ENCODE measurements at places on chromosomes 16 and 17.

- DNase-seq, result no peak
These were observed 678 bp upstream of the AKAP10 start for GRCh38 chr17:19978209-19978802.

DNA sequence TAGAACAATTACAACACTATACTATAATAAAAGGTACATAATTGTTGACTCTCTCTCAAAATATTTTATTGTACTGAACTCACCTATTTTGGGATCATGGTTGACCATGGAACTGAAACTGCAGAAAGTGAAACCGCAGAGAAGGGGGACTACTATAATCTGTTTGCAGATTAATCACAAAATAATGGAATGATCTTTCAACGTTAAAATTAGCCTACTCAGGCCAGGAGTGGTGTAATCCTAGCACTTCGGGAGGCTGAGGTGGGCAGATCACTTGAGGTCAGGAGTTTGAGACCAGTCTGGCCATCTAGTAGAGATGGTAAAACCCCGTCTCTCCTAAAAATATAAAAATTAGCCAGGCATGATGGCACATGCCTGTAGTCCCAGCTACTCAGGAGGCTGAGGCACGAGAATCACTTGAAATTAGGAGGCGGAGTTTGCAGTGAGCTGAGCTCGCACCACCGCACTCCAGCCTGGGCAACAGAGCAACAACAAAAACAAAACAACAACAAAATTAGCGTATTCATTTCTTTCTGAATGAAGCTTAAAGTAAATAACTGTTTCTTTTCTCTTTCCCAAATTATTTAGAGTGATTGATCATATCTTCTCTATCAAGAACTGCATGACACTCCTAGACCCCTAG lies 45.6 kb downstream of the IKZF3 start:
- DNase-seq, result no peak

DNA sequence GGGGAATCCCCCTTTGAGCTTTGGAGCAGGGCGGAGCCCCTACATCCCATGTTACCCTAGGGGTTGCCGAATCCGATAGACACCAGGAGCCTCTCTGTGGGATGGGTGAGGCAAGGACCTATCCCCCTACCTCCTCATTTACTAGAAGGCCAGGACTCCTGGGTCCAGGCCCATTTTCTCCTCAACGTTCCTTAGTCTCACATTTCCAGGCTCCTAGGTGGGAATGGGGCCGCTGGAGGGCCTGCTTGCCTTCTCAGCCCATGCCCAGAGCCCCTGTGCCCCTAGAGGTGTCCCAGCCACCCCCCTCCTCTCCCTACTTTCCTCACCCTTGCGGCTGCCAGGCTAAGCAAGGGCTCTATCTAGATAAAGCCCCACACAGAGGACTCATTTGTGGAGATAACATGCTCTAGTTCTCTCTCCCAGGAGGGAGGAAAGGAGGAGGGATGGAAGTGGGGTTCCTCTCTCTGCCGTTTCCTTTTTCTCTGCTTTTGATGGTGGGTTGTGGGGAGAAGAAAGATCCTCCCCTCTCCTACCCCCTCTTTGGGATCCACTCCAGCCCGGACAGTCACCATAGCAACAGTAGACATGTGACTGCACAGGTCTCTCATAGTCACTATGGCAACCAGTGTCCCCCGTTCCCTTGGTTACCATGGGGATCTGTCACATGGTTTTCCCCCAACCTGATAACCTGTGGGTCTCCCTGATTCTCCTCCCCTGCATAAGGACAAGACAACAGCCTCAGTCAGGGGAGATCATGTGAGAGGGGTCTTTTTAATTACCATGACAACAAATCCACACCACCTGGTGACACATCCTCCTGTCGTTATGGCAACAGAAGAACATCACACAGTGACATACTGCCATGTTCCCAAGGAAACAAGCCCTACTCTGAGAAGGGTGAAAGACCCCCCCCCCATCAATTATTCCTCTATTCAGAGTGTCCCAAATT lies 5.2 kb downstream of the CACNA1G start:
- DNase-seq, result no peak

GRCh38 chr17:70207184-70207583 lies 37.9 kb downstream of the KCNJ2 start:
- DNase-seq, result no peak

GRCh38 chr17:40062329-40063186 lies at the start of gene THRA:
Gene THRA (plus strand): TSS chr17:40062965. CDS start chr17:40074489, 11,524 bp downstream.
- DNase-seq, result peak; percentile 38

- no peak for DNase-seq
These were observed 1.1 kb downstream of the NOXO1 start for GRCh38 chr16:1980030-1980769.

- DNase-seq, result no peak
These were observed 3.0 kb downstream of the NTAN1 start for GRCh38 chr16:15052747-15053476.

- DNase-seq, result no peak
These were observed 642.7 kb downstream of the HS3ST4 start for GRCh38 chr16:26334218-26335111.

DNA sequence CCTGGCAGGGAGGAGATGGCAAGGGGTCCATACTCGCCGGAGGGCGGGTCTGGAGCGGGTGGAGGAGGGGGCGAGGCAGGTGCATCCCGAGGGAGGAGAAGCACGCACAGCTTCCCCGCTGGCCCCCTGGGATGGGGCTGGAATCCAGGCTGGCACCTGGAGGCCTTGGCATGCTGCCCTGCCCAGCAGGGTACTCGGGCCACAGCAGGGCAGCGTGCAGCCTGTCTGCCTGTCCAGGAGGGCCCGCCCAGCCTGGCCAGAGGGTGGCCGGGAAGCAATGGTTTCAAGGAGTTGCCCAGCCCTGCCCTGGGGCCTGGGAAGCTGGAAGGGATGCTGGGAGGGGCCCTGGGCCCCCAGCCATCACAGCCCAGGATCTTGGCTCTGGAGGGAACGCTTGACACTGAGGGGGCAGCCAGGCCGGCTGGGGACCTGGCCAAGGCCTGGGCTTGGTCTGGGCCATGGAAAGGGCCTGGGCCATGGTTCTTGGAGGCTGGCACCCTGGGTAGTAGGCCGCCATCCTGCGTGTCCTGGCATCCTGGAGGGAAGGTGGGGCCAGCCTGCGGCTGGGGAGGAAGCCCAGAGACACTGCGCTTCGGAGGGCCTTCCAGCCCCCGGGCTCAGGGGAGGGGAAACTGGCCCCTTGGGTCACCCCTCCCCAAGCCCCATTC lies 1.1 kb downstream of the GLIS2 start:
- DNase-seq, result no peak

GRCh38 chr17:63420868-63421680 lies 25.0 kb downstream of the CYB561 start:
- no peak for DNase-seq

DNA sequence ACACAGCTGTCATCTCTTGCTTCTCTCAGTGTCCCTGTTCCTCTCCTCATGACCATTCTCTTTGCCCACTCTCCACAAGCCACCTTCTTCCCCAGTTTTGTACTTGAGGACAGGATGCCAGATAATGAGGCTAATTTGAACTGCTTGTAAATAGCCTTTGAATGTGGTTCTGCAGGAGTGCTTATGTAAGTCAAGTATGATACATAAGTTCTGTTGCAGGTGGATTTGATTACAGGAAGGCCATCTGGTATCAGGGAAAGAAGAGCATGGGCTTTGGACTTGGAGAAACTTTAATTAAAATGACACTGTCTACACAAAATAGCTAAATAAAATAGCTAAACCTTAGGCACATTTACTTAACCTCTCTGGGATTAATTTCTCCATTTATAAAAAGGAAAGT lies 120.2 kb upstream of the HLF start:
- DNase-seq, result no peak

DNA sequence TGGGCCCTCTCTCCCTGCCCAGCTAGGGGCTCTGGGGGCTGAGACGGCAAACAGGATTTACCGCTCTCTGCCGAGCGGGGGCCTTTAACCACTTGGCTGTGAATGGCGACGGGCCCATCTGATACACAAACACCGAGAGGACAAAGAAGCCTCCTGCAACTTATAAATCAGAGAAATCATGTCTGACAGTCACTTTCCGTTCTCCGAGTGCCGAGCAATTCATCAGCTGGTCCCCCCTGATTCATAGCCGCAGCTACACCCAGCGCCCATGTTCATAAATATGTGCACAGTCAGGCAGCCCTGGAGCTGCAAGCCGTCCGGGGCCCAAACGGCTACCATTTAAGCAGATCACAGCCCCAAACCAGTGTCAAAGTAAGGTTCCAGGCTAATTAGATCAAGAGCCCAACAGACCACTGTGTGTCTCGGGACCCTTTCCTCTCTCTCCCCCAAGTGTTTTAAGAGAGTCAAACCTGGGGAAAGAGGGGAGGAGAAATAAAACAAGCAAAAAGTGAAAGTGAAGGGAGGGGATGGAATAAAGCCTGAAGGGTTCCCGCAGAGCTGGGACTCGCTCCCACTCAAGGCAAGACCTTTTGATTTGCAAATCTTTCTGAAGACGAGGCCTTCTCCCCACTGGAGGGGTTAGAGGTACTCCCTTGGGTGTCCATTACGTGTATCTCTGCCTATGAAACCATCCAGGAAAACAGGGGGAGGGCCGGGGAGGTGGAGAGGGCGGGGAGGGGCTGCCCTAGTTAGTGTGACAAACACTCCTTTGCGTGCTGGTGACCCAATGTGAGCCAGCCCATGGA lies 154.7 kb downstream of the C16orf78 start:
- no peak for DNase-seq

- no peak for DNase-seq
These were observed 49.0 kb upstream of the CHMP6 start for GRCh38 chr17:80942423-80943345.

- DNase-seq, result no peak
These were observed 2.0 kb downstream of the WSCD1 start for GRCh38 chr17:6072157-6072556.

GRCh38 chr16:8953064-8953463 lies 10.6 kb downstream of the USP7 start:
- DNase-seq, result no peak

Data from stimulated activated CD8-positive, alpha-beta memory T cell treated with anti-CD3 and anti-CD28 coated beads, Interleukin-2, amount 100 ng/mL, for 1 hour (primary cell).